A172 (cell line): ENCODE measurements at places on chromosomes 2 and 18.

DNA sequence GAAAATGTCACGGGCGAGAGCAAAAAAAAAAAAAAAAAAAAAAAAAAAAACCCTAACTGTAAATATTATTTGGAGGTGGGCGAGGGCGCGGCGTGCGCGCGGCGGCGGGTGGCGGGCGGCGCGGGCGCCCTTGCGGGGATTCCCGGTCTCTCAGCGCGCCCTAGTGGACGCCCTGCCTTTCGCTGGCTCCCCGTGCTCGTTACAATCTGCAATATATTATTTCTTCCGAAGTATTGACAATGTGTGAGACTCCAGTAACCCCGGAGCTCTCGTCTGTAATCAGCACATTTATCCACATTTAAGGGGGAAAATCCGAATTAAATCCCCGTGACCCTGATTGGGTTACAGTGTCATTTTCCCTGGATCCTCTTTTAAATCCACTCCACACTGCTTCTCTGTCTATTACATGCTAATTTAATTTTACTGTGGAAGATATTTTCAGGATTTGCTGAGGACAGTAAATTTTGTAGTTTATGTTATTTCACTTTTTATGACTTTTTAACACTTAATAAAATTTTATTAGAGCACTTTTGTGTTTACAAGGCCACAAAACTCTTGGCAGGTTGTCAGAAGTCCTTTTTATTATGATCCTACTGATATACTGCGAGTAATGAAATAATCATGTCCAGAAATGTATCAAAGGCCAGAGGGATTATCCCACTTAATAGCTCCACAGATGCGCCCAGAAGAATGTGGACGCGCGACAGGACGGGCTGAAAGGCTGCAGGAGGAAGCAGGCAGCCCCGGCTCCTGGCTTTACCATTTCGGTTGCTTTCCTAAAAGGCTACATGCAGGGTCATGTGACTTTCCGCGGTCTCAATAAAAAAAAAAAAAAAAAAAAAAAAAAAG, 369.1 kb downstream of the MTX2 start:
- peak; percentile 63 for DNase-seq

DNA sequence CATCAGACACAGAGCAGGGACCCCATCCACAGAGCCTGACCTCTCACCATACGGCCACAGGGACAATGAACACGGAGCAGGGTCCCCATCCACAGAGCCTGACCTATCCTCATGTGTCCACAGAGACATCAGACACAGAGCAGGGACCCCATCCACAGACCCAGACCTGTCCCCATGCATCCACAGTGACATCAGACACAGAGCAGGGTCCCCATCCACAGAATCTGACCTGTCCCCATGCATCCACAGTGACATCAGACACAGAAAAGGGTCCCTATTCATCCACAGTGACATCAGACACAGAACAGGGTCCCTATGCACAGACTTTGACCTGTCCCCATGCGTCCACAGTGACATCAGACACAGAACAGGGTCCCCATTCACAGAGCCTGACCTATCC, 325.1 kb upstream of the RAB6C start:
- DNase-seq, result no peak

- DNase-seq, result no peak
Observed at GRCh38 chr2:16000642-16001041, 60.3 kb downstream of the MYCN start.

GRCh38 chr2:26148501-26148900, 24.4 kb upstream of the GAREM2 start:
- no peak for DNase-seq
